ENCODE measurements at places on chromosomes 7 and 10.

GRCh38 chr7:132319481-132319880 is 256.8 kb downstream of the PLXNA4 start:
- DNase-seq: no peak

DNA sequence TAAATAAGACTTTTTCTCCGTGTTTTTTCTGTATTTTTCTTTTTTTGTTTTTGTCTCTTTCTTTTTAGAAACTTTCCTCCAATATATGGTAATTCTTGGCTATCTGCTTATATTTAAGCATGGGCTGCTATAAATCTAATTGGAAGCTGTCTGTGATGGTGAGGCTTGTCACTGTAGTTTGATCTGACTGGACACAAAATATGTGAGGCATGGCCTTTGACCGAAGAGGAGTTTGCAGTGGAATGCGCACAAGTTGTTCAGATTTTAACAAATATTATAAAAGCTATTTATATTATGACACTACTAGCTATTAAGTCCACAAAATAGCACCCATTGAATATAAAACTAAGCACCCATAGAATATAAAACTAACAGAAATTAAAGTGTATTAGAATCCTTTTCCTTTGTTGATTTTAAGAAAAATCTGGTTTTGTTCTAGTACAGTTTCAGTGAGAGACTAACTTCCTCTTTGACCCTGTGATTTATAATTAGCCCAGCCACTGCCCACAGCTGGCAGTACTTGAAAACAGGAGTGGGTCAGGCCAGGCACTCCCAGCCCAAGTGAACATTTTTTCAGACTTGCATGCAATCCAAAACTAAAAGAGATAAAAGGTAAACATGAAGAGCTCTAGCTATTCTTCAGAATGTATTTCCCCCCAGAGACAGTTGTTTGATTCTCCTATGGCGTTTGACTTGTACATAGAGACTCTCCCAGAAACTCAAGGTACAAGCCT is 69.9 kb upstream of the FGL2 start:
- peak; percentile 67 for DNase-seq

GRCh38 chr10:47359626-47360418 is 11.7 kb downstream of the RBP3 start:
- no peak for DNase-seq

DNA sequence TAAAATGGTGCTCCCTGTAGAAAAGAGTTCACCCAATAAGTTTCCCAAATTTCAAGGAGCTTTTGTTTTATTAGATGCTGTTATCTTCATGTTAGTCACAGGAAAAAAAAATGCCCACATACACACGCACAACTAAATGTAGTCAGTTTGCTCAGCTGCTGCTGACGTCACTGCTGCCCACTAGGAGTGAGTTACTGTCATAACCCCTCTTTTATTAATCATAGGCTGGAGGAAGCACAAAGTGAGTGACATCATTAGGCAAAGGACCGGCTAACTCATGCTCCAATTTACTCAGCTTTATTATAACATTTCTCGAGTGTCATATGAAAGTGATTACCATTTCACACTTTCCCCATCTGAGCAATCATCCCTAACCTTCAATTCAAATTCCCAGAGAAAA is 6.7 kb upstream of the INHBA start:
- DNase-seq: peak; percentile 86

- DNase-seq: no peak
These were observed 595.9 kb downstream of the PTPRN2 start for GRCh38 chr7:157991761-157992160.

DNA sequence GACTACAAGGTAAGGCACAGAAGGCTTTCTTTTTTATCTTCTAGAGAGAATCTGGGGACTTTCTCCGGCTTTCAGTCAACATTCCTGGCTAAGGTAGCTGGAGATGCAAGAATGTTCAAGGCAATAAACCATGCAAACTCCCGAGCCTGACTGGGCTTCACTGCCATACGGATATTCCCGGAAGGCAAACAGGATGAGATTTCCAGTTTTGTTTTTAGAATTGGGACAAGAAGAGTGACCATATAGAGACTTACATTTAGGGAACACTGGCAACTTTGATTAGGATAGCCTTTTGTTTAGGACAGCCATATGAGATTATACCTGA is 269 bp downstream of the CALD1 start:
- no peak for DNase-seq

DNA sequence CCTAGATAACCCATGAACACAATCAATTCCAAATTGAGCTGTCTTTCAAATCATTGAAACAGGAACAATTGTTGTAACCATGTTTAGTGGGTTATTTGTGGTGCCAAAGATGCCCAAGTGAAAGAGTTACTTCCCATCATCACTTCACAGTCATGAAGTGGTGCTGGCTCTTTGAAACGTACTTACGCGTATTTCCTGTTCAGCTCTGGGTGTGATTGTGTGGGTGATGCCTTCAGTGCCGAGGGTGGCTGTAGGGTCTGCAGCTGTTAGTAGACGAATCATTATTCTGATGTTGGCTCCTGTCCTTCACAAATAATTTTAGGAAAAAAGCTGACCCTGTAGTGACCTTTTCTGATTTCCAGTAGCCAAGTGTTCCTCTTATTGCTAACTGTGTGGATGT is 323.1 kb upstream of the KIAA1217 start:
- DNase-seq: no peak

DNA sequence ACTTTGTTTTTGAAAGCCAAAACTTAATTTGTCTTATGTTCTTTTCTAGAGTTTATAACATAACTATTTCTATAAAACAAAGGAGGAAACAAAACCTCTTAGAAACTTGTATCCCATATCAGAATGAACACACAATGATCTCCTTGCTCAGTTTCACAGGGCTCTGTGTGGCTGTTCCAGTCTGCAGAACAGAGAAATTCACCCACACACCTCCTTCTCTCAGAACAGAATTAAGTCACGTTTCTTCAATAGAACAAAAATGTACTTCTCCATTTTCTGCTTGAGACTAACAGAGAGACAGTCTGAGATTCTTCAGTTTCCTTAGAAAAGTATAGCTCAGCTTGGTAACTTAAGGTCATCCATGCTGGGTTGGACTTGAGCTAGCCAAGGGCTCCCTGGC is 15.8 kb upstream of the DOCK1 start:
- peak; percentile 45 for DNase-seq

DNA sequence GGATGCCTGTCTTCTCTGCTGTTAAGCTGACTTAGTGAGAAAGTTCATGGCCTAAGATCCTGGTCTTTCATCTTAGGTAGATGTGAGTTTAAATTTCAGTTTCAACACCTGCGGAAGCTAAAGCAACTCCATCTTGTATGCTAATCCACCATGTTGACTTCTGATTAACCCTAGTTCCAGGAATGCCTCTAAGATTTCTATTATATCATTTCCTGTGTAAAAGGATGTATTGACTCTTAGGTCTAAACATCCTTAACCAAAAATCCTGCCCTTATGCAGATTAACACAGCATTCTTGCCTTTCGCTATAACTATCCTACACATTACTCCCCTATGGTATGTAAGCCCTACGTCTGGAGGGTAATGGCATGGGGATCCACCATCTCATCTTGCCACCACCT is 94.4 kb upstream of the CCDC6 start:
- DNase-seq: no peak

GRCh38 chr7:130398526-130399090 is 18.3 kb downstream of the CPA1 start:
- DNase-seq: peak; percentile 41

- no peak for DNase-seq
These were observed 15.3 kb downstream of the TPK1 start for GRCh38 chr7:144820552-144820951.
